NCI-H1436 treated with DMSO at 0.1 percent for 48 hours (cell line): ENCODE measurements at places on chromosomes 4 and X.
A peak's percentile ranks its signal among the peaks of the same experiment; 100 is the strongest.

DNA sequence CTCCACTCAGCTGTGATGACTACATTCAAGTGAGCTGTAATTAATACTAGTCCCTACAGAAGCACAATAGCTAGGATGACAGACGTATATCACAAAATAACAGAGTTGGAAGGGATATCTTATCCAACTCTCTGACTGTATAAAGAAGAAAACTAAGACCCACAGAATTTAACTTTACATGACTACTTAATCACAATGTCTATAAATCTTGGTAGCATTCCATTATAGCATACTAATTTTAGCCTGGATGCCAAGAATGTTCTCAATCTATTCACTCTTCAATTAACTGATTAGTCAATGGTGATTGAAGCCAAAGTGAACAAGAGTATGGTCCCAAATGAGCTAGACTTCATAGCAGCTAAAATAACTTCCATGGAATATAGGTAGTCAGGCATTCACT, 31.2 kb downstream of the RPS6KA6 start:
- DNase-seq: no peak

GRCh38 chr4:777520-778262, 48.2 kb downstream of the CPLX1 start:
- no peak for DNase-seq

DNA sequence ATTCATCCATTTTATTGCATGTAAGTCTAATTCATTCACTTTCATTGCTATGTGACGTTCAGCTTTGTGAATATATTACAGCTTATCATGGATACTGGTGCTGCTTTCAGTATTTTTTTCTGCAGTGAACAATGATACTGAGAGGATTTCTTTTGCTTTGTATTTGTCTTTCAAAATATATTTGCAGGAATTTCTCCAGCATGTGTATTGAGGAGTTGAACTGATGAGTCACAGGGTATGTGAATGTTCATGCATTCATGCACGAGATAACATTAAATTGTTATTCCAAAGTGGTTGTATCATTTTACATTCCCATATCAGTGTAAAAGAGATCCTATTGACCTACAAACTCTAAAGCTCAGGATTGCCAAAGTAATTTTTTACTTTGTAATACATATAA, 283.8 kb upstream of the ARSJ start:
- no peak for DNase-seq

DNA sequence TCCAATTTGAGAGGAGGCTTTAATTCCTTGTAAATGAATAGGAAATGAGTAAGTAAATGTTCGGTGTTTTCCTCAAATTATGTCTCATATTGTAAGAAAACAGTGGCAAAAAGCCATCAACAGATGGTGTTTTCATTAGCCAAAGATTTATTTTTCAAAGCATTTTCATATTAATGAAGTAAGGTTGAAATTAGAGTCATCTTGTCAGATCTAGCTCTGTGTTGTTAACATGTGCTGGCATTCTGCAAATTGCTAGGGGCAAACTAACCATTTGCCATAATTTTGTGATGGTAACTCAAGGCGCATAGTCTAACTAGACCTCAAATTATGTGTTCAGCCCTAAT, 24.7 kb downstream of the MID2 start:
- no peak for DNase-seq

- DNase-seq: no peak
Measured at GRCh38 chr4:141630854-141631253, 5.5 kb upstream of the IL15 start.

- no peak for DNase-seq
Measured at GRCh38 chrX:63809173-63809572, 24.2 kb upstream of the ARHGEF9 start.

- DNase-seq: no peak
Measured at GRCh38 chrX:135287266-135287823, 21.9 kb upstream of the ETDC start.

DNA sequence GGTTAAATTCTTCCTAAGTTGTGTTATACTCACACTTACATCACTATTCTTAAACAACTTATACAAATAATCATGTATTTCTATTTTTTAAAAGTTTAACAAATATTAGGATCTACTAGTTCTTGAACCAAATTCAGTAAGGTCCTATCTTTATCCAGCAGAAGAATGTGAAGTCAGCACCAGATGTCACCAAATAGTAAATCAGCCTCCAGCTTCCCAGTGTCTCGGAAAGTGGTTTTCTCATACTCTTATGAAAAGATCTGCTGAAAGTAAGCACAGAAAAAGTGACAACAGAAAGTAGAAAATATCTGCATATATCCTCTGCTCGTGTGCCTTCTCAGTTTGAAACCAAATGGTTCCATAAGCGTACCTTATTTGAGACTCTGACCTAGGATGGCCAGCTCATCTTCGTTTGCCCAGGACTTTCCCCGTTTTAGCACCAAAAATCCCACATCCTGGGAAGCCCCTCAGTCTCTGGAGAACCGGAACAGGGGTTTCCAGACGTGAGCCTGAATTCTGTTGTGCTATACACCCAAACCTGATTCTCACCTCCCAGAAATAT, 98.0 kb upstream of the DCLK2 start:
- DNase-seq: no peak

DNA sequence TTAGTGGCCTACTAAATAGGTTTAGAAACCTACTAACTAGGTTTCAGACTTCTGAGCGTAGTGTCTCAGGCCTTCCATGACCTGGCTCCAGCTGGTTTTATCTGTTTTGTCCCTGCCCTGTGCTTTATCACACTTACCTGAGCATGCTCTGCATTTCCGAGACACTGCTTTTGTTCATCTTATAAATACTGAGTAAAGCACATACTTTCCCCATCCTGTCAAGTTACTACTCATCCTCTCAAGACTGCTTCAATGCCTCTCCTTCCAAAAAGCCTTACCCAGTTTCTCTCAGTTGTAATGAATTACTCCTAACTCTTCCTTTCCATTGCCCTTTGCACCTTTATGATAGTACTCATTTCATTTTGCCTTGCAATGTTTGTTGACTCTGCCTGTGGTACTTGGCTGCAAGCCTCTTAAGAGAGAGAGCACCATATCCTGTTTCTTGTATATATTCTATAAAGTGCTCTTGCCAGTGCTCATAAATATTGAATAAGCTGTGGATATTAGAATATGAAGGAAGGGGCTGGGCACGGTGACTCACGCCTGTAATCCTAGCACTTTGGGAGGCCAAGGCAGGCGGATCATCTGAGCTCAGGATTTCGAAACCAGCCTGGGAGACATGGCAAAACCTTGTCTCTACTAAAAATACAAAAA, 34.4 kb downstream of the SLAIN2 start:
- DNase-seq: peak; percentile 54

- DNase-seq: no peak
Measured at GRCh38 chr4:5260121-5260520, 208.8 kb downstream of the STK32B start.

DNA sequence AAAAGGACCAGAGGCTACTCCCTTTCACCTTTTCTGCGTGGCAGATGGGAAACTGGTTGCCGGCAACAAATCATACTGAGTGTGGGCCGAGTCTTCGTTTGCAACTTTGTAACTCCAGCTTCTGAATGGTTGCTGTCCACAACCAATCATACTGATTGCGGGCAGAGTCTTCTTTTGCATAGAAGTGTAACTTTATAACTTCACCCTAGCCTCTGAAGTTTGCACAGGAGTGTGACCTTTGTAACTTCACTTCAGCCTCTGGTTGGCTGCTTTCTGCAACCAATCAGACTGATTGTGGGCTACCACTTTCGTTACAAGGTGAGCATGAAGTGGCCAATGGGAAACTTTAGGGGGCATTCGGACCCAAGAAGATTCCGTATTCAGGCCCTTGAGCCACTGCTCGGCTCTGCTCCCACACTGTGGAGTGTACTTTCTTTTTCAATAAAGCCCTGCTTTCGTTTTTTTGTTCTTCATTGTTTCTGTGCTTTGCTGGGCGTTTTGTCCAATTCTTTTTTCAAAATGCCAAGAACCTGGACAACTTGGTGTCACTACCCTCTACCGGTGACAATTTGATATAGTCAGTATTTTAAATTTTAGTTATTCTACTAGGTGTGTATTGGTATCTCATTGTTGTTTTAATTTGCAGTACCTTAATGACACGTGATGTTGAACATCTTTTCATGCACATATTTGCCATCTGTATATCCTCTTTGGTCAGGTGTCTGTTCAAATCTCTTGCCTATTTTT, 9.0 kb upstream of the PAGE5 start:
- DNase-seq: no peak
